ENCODE measurements at places on chromosomes 5 and 9.
A peak's percentile ranks its signal among the peaks of the same experiment; 100 is the strongest.

- DNase-seq, result no peak
Measured at GRCh38 chr9:37374892-37375291, 47.6 kb upstream of the GRHPR start.

DNA sequence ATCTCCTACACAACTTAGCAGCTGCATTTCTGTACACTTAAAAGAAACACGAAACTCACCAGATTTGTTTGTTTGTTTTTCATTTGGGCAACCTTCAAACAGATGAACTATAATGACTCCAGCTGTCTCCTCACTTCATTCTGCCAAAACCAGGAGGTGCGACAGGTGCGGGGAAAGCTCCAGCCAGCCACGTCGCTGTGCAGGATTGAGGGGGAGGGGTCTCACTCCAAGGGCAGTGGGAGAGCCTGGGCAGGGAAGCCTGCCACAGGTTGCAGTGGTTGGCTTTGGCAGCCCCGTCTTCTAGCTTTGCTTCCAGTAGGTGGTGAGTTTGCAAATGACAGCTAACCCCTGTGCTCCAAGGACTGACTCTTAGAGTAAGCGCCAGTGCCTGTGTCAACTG is 215.8 kb downstream of the CEMIP2 start:
- DNase-seq, result no peak

- no peak for DNase-seq
Measured at GRCh38 chr9:92711844-92712243, 41.9 kb upstream of the IPPK start.

GRCh38 chr9:110104261-110104809 is 103.6 kb downstream of the C9orf152 start:
- DNase-seq, result no peak

- no peak for DNase-seq
Measured at GRCh38 chr9:133715866-133716563, 22.1 kb downstream of the SARDH start.

GRCh38 chr5:77437194-77437593 is 54.9 kb downstream of the WDR41 start:
- no peak for DNase-seq

GRCh38 chr9:27019589-27019988 is 14.1 kb upstream of the LRRC19 start:
- no peak for DNase-seq

- no peak for DNase-seq
Measured at GRCh38 chr9:4815381-4815956, 22.7 kb downstream of the RCL1 start.

- no peak for DNase-seq
Measured at GRCh38 chr9:96048104-96048955, 172.8 kb downstream of the ERCC6L2 start.

- DNase-seq, result no peak
Measured at GRCh38 chr9:84315278-84315877, 25.2 kb downstream of the SLC28A3 start.

- DNase-seq, result peak; percentile 94
Measured at GRCh38 chr5:73448463-73449136, at the start of gene FOXD1. FOXD1 (minus strand) TSS chr5:73448777; CDS start chr5:73448362, 415 bp downstream.

DNA sequence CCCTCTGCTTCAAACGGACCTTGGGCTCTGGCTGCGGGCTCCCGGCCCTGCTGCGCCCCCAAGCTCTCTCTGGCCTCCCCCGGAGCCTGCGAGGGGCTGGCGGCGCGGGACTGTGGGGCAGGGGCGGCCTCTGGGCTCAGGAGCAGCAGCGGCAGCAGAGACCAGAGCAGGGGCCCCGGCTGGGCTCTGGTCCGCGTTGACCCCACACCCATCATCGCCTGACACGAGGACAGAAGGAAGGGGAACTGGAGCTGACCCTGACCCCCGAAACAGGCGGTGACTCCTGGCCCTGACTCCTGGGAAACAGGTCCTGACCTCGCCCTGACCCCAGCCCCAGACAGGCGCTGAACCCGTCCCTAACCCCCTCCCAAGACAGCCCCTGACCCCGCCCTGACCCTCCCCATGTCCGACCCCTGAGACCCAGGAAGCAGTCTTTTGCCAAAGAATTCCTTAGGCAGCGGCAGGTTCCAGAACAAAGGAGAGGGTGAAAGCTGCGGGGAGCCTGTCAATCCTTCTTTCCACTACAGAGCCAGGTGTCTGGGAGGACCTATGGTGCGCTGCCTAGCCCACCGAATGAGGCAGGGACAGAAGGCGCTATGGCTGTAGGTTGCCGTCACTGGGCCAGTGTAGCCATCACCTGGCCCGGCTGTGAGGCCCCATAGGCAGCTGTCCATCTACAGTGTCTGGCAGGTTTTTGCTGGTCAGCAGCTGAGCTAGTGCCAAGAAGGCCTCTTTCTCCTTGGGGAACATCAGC is 74.7 kb upstream of the SPTLC1 start:
- DNase-seq, result no peak

GRCh38 chr5:143471666-143472464 is 68.4 kb upstream of the NR3C1 start:
- no peak for DNase-seq

DNA sequence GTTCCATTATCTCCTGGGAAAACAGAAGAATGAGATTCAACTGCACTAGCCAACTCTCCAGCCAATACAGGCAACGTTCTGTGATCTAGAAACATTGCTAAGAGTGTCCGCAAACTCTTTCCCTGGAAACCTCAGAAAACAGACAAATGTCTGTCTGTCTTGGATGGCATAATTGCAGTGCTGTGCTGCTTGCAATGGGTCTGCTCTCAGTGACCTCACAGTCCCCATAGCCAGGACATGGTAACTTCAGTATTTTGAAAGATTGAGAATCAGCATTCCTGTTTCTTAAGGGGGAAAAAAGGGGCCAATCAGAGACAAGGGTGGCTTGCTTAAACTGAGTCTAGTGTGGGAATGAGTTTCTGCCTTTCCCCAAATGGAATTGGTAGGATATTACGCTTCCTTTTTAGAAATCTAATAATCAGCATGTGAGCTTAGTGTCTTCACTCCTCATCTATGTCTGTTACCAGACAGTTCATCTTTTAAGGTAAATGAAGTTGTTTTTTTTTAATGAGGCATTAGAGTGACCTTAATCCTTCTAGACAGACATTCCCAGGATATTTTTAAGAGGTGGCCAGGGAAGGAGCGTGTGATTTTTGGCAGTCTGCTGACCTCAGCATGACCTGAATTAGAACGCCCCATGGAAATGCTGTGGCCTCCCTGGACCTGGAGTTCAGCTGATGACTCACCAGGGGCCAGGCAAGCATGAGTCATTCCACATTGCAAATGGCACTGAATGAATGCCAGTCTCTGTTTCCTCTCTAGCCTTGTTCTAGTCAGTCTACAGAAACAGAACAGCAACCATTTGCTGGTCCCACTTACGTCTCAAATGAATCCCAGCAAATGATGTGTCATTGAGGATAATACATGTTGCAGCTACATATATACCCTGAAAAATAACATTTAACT is 210.2 kb upstream of the ACTBL2 start:
- peak; percentile 73 for DNase-seq

GRCh38 chr5:150143350-150144245 is 12.0 kb downstream of the PDGFRB start:
- peak; percentile 65 for DNase-seq

GRCh38 chr5:3276896-3277295 is 318.7 kb upstream of the IRX1 start:
- no peak for DNase-seq

Data from brain pericyte (primary cell).